GM23248 (cell line): ENCODE measurements at places on chromosomes 12 and 14. TPM values are rescaled to one million over a fixed set of nuclear protein-coding genes. Genes with fewer than 3 reads are reported as not detected.

The NXPH4 gene
- 5.6 and 5.7 TPM in 2 replicates for total RNA-seq

GRCh38 chr12:52645982-52646381 lies 6.0 kb downstream of the KRT2 start:
- H3K27ac ChIP-seq, result no peak overlapping the region
- no peaks in the 10 kb centered on the region for H3K36me3 ChIP-seq
- H3K4me3 ChIP-seq, result no peak overlapping the region
- H3K27me3 ChIP-seq, result peaks cover 56% of the 10 kb centered on the region

DNA sequence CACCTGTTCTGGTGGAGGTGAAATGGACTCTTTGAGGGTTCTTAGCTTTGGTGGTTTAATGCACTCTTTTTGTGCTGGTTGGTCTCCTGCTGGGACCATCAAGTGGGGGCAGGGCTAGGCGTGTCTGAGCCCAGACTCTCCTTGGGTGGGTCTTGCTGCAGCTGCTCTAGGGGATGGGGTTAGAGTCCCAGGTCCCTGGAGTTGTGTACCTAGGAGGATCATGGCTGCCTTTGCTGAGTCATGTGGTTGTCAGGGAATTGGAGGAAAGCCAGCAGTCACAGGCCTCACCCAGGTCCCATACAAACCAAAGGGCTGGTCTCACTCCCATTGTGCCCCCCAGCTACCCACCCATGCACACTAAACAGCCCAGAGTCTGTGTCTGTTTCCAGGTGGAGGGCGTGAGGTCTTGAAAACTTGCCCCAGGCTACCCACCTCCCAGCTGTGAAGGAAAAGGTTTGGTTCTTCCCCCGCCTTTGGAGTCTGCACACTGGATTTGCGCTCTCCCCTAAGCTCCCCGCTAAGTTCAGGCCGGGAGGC lies 387.7 kb downstream of the TMTC2 start:
- no peaks in the 10 kb centered on the region for H3K36me3 ChIP-seq
- peak; percentile 2 for DNase-seq
- no peak overlapping the region for H3K4me3 ChIP-seq
- no peaks in the 10 kb centered on the region for H3K27me3 ChIP-seq
- H3K4me1 ChIP-seq, result no peaks in the 10 kb centered on the region

DNA sequence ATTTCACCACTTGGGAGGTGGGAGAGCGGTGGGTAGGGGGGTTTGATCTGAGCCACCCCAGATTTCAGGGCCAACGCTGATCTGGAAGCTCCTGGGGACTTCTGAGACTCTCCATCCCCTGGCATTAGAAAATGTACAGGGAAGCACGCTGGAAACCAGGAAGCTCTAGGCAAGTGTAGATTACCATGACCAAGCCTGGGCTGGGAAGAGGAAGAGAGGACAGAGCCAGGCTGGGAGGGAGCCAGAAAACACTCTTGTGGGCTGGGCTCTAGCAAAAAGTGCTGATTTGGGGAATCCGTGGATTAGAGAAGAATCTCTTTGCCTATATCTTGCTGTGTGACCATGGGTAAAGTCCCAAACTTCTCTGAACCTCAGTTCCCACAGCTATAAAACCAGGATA lies 236.7 kb downstream of the BCL11B start:
- peak overlapping the region; percentile 88 for H3K27ac ChIP-seq
- peak; percentile 72 for DNase-seq
- no peaks in the 10 kb centered on the region for H3K36me3 ChIP-seq
- peak overlapping the region; percentile 47 for H3K4me3 ChIP-seq
- no peaks in the 10 kb centered on the region for H3K27me3 ChIP-seq

DNA sequence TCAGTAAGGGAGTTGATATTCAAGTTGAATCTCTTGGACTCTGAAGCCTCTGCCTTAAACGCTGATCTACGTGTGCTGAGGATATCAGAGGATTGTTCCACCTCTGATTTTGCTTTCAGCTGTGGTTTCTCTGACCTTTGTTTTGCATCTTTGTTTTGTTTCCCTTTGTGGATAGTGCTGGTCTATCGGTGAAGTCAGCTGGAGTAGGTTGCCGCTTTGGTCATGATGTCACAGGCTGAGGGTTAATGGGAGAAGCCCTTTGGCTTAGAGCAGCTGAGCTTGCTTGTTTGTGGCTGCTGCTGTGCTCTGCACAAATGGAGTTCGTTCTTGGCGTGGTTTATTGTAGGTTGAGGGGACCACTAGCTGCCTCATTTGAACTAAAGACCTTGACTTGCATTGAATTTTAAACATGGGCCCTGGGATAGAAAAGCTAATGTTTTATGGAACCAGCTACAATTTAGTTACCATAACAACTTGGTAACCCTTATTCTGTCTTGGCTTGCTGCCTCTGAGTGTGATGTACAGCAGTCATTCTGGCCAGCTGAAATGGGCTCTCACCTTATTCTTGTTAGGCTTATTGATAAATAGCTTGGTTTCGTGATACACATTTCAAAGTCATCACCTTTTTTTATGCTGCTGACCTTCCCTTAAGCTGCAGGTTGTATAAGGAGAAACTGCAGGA lies 284.5 kb upstream of the E2F7 start:
- no peak overlapping the region for H3K4me3 ChIP-seq
- H3K36me3 ChIP-seq, result no peaks in the 10 kb centered on the region
- no peaks in the 10 kb centered on the region for H3K27me3 ChIP-seq
- DNase-seq, result no peak

DNA sequence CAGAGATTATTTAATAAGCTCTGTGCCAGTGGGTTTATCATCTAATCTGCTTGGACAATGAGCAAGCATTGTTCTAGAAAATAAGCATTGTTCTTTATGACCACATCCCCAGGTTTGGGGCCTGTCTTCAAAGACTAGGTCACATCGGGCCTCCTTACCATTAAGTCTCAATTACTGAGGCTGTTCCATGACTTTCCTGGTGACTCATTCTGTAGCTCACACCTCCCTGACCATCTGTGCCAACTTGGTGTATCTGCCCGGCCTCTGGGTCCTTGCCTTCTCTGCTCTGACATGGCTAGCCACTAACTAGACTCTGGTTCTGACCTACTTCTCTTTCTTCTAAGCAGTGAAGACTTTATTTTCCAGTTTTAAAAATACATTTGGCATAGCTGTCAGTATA lies 44.4 kb upstream of the PLEKHA5 start:
- no peaks in the 10 kb centered on the region for H3K36me3 ChIP-seq
- no peaks in the 10 kb centered on the region for H3K27me3 ChIP-seq
- DNase-seq, result peak; percentile 4
- H3K27ac ChIP-seq, result no peak overlapping the region
- no peak overlapping the region for H3K4me3 ChIP-seq

The THAP2 gene
- total RNA-seq, result 8.0 and 10.3 TPM in 2 replicates

GRCh38 chr12:83245156-83245555 lies 558.5 kb downstream of the TMTC2 start:
- no peaks in the 10 kb centered on the region for H3K27me3 ChIP-seq
- H3K36me3 ChIP-seq, result no peaks in the 10 kb centered on the region
- no peak overlapping the region for H3K4me3 ChIP-seq
- no peak overlapping the region for H3K27ac ChIP-seq
- H3K4me1 ChIP-seq, result no peaks in the 10 kb centered on the region

The GARIN6 gene
- total RNA-seq, result not detected in 2 replicates

The NRL gene
- 0.86 TPM in 1 of 2 replicates, not detected in the other for total RNA-seq

GRCh38 chr12:124851342-124851741 lies 12.3 kb downstream of the SCARB1 start:
- H3K36me3 ChIP-seq, result no peaks in the 10 kb centered on the region
- no peak overlapping the region for H3K4me3 ChIP-seq
- H3K27me3 ChIP-seq, result no peaks in the 10 kb centered on the region
- no peak for DNase-seq
- H3K4me1 ChIP-seq, result no peaks in the 10 kb centered on the region
- no peak overlapping the region for H3K27ac ChIP-seq

- no peaks in the 10 kb centered on the region for H3K36me3 ChIP-seq
- no peak overlapping the region for H3K4me3 ChIP-seq
- H3K27ac ChIP-seq, result no peak overlapping the region
- DNase-seq, result peak; percentile 76
- peaks cover 28% of the 10 kb centered on the region; the same call in 1 of the 2 replicates for H3K27me3 ChIP-seq
These were observed 22.5 kb upstream of the NKX2-8 start for GRCh38 chr14:36604757-36605505.

The STYK1 gene
- total RNA-seq, result 1.1 TPM in 1 of 2 replicates, not detected in the other

DNA sequence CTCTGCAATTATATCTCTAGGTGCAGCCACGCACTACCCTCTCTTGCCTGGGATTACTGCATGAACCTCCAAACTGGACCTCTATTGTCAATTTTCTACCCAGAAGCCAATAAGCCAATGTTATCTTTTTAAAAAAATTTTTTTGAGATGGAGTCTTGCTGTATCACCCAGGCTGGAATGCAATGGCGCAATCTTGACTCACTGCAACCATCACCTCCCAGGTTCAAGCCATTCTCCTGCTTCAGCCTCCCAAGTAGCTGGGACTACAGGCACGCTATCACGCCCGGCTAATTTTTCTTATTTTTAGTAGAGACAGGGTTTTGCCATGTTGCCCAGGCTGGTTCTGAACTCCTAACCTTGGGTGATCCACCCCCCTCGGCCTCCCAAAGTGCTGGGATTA lies 11.2 kb upstream of the PXN start:
- no peak overlapping the region for H3K4me3 ChIP-seq
- H3K27me3 ChIP-seq, result no peaks in the 10 kb centered on the region
- H3K27ac ChIP-seq, result no peak overlapping the region
- H3K36me3 ChIP-seq, result no peaks in the 10 kb centered on the region
- peak; percentile 51 for DNase-seq

DNA sequence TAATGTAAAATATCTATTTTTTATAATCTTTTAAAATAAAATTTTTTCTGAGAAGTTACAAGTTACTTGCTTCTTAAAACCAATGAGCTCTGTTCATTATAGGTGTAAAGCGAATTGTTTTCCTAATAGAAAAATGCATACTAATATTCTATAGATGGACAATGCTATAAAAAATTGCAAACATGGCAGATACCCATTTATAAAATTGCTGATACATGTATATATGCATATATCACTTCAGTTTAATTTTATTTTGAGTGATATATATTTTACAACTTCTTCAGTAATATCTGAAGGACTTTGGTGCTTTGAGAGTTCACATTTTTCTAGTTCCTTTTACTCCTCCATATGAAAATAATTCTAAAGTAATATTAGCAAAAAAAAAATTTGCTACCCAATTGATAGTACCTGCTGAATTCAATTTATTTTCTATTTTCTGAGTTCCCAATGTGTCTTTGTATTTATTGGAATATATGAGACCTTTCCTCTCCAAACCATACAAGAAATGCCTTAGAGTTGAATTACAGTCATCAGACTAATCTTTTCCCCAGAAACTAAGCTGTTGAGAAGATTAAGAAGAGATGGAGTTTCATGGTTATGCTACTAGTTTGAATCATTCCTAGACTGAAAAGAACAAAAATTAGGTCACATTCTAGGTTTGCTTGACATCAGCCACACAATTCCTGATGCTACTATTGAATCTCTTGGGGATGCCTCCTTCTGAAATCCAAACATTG lies 1937.5 kb upstream of the SEL1L start:
- no peak for DNase-seq
- H3K4me1 ChIP-seq, result peaks cover 21% of the 10 kb centered on the region
- no peaks in the 10 kb centered on the region for H3K27me3 ChIP-seq
- no peak overlapping the region for H3K4me3 ChIP-seq
- no peaks in the 10 kb centered on the region for H3K36me3 ChIP-seq

GRCh38 chr14:22318951-22319350 lies 270.1 kb downstream of the DAD1 start:
- H3K27me3 ChIP-seq, result peaks cover 41% of the 10 kb centered on the region
- no peak overlapping the region for H3K4me3 ChIP-seq
- H3K36me3 ChIP-seq, result no peaks in the 10 kb centered on the region
- no peak for DNase-seq
- H3K4me1 ChIP-seq, result no peaks in the 10 kb centered on the region

The TMTC2 gene
- total RNA-seq, result 3.5 and 5.6 TPM in 2 replicates

- no peaks in the 10 kb centered on the region for H3K36me3 ChIP-seq
- no peak overlapping the region for H3K27ac ChIP-seq
- H3K4me1 ChIP-seq, result peaks cover 17% of the 10 kb centered on the region
- H3K27me3 ChIP-seq, result no peaks in the 10 kb centered on the region
- H3K4me3 ChIP-seq, result no peak overlapping the region
- no peak for DNase-seq
These were observed 189.3 kb downstream of the ITPR2 start for GRCh38 chr12:26643532-26644315.

DNA sequence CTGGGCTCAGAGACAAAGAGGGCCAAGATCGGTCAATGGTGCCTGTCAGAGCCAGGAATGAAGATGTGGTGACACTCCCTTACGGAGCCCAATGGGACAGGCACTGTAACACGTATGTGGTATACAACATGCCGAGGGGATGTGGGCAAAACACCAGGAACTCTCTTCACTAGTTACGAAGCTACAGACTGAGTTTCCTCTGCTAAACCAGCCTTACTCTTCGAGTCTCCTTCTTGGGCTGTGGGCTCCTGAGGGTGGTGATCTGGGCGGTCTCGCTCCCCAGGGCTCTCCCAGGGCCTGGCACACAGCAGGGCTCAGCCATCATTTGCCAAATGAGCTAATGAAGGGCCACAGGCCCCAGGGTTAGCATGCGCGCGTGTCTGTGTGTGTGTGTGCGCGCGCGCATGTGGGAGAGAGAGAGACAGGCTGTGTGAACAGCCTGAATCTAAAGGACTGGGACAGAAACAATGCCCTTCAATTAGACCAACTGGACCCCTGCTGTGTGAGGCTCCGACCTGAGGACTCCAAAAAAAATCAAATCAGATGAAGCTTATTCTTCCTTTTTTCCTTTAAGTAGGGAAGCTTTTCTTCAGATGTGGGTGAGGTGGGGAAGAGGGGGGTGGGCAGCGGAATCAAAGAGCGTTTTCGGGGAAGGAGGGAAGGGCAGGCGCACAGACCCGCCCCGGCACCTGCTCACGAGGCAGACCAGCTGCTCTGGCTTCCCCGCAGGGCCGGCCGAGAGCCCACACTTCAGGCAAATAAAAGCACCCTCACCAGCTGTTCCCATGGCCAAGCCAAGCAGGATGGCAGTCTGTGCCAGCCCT lies 42.5 kb downstream of the CCDC88C start:
- no peak overlapping the region for H3K4me3 ChIP-seq
- H3K27ac ChIP-seq, result no peak overlapping the region
- no peaks in the 10 kb centered on the region for H3K36me3 ChIP-seq
- no peak for DNase-seq

The PLEKHG3 gene
- 4.6 and 6.9 TPM in 2 replicates for total RNA-seq

DNA sequence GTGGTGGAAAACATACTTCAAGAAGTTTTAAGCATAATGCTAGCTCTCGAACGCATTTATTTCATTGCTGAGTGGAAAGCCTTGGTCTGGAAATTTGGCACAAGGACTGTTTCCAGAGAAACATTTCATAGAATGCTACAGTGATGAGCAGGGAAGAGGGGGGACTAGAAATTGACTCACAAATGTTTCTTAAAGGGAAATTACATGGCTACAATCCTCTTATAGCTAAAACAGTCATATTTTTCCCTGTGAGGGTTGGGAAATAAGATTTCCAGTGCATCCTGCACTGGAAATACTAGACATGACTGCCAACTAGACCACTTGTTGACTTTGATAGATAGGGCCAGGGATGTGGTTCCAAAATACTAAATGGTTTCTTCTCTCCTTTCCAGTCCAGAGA lies 197.3 kb upstream of the RGS6 start:
- H3K27me3 ChIP-seq, result no peaks in the 10 kb centered on the region
- peaks cover 51% of the 10 kb centered on the region for H3K36me3 ChIP-seq
- H3K4me3 ChIP-seq, result no peak overlapping the region
- no peak overlapping the region for H3K27ac ChIP-seq
- peaks cover 12% of the 10 kb centered on the region for H3K4me1 ChIP-seq

DNA sequence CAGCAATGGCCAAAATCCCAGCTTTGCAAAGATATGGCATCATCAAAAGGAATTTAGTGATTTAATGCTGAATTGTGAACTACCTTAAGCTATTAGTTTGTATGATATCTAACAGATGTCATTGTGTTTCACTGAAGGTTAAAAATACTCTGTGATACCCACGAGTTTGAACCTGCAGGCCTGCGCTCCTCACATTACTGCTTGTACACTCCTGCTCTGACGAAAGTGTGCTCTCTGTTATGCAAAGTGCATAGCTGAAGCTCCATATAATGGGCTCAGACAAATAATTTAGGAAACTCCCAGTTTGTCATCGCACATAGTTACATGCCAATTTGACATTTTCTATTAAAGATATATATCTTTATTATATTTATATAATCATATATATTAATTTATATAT lies 52.2 kb downstream of the SPPL3 start:
- peaks cover 23% of the 10 kb centered on the region for H3K4me1 ChIP-seq
